ENCODE measurements at places on chromosomes 11 and 22.

- DNase-seq: peak; percentile 63
Measured at GRCh38 chr11:12176410-12176809, 66.0 kb downstream of the MICAL2 start.

GRCh38 chr11:61602775-61603569, 22.1 kb upstream of the SYT7 start:
- no peak for DNase-seq

GRCh38 chr22:41085842-41086241, 6.5 kb upstream of the EP300 start:
- no peak for DNase-seq

GRCh38 chr11:111309215-111309915, 11.0 kb downstream of the POU2AF3 start:
- no peak for DNase-seq

GRCh38 chr11:79336797-79337517, 103.9 kb downstream of the TENM4 start:
- no peak for DNase-seq

DNA sequence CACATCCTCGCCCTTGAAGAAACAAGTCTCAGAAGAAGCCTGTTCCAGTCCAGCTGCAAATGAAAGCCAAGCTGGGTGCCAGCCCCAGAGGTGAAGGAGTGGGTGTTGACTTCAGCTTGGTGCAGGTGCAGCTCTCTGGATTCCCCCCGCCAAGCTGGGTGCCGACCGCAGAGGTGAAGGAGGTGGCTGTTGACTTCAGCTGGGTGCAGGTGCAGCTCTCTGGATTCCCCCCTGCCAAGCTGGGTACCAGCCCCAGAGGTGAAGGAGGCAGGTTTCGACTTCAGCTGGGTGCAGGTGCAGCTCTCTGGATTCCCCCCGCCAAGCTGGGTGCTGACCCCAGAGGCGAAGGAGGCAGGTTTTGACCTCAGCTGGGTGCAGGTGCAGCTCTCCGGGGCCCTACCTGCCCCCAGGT, 1234.0 kb downstream of the TBC1D22A start:
- DNase-seq: no peak

DNA sequence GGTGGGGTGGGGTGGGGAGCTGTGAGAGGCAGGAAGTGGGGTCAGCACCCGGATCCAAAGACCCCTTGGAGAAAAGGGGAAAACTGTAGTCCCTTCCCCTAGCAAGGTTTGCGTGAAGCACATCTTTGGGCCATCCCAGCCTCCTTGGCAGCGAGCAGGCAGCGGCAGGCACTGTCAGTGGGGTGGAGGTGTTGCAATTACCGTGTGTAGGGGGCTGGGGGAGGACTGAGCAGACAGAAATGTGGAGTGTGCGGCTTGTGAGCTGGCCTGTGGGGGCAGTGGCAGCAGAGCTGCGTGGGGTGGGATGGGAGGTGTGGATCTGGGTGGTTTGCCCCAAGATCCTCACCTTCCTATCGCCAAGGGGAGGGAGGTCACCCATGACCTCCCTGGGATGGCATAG, 16.4 kb downstream of the DAGLA start:
- no peak for DNase-seq

- DNase-seq: peak; percentile 80
Measured at GRCh38 chr11:96188243-96189006, 154.6 kb downstream of the MAML2 start.

DNA sequence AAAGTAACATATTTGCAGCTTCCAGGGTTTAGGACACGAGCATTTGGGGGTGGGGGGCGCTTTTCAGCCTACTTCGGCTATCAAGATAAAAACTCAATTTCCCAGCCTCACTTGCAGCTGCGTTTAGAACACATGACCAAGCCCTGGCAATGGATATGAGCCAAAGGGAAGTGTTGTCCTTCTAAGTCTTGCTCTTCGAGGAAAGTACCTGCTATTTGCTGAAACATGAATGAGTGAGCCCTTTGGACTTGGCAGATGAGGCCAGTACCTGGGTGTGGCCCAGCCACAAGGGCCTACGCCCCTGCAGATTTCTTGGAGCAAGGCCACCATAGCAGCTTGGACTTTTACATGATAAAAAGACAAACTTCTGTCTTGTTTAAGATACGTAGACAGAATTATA, 60.2 kb upstream of the SORL1 start:
- DNase-seq: no peak

- peak; percentile 93 for DNase-seq
Measured at GRCh38 chr11:67436459-67437081, 912 bp downstream of the PTPRCAP start.

GRCh38 chr11:60950933-60951605, 907 bp downstream of the SLC15A3 start:
- no peak for DNase-seq

GRCh38 chr11:92286709-92287108, 62.1 kb downstream of the FAT3 start:
- DNase-seq: no peak

GRCh38 chr11:118689503-118689851, 10.0 kb upstream of the TREH start:
- DNase-seq: no peak

DNA sequence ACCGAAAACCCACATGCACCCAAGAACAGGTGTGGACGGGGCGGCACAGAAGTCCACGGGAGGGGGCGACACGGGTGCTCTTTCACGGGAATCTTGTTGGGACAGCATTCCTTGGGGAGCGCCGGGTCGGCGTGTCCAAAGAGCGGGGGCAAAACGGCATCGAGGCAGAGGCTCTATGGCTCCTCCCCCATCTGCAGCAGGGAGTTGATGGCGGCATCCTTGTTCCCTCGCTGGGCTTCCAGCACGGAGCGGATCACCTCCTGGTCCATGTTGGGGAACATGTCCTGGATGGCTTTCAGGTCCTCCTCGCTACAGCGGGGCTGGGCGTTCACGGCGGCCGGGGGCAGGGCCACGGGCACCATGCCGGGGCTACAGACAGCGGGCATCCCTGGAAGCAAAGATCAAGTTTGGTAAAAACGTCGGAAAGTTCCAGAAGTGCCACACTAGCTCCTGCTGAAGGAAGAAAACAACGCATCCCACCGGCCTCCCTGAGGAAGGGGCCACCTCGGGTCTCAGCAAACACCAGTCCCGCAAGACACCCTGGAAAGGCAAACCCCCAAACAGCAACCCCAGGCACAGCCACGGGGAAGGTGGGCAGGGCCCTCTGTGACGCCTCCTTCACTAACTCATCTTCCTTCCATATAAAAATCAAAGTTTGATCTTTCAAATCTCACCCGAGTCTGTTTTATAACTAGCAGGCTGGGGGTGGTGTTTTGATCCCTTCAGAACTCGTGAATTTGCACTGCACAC, 32.4 kb downstream of the TOLLIP start:
- DNase-seq: no peak

DNA sequence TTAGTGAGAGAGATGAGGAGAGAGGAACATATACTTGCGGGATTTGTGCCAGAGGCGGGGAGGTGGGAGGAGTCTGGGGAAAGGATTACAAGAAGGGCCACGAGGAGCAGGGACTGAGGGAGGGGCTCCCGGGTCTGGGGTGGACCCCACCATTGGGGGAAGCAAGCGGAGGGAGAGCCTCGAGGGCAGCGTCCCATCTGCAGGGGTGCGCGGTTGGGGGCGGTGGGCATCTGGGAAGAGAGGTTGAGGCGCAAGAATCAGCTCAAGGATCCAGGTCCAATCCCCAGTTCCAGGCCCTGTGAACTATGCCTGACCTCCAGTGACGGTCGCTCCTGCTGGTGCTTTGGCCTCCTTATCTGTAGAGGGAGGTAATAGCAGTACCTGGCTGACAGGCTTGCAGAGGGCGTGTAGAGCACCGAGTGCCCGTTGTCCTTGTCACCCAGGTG, 38.0 kb downstream of the ADAMTS15 start:
- DNase-seq: no peak

- no peak for DNase-seq
Measured at GRCh38 chr22:20183823-20184222, 33.0 kb upstream of the CCDC188 start.

GRCh38 chr11:58923300-58923788, 15.9 kb upstream of the GLYATL1 start:
- peak; percentile 53 for DNase-seq

GRCh38 chr11:79255965-79256364, 184.9 kb downstream of the TENM4 start:
- DNase-seq: no peak

DNA sequence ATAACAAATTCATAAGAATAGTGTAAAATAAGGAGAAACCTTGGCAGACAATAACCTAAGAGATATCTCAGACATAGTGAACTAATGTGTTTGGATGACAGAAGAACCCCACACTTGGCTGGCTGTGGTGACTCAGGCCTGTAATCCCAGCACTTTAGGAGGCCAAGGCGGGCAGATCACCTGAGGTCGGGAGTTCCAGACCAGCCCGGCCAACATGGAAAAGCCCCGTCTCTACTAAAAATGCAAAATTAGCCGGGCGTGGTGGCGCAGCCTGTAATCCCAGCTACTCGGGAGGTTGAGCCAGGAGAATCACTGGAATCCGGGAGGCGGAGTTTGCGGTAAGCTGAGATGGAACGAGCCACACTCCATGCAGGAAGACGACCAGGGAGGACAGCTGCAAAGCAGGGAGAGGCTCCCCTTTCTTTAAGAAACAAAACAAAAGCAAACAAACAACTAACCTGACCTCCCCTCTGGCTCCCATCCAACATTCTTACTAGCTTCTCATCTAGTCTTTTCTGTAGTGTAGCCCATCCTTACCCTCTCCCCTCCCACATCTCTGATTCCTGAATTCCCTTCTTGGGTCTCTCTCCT, 84.2 kb downstream of the ZNF280B start:
- no peak for DNase-seq

DNA sequence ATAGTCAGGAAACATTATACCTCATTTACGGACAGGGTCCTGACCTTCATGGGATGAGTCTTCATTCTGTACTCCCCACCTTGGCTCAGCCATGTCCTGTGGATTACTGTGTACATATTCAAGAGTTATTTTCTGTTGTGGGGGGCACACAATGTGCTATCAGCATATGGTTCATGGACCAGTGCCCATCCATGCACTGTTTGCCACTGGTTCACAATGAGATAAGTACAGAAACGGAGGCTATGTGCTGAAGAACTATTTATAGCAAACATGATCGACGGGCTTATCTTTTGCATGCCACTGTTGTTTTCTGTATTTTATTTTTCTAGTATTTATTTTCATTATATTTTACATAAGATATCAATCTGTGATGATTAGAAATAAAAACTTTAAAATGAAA, 56.4 kb upstream of the CCDC89 start:
- no peak for DNase-seq

DNA sequence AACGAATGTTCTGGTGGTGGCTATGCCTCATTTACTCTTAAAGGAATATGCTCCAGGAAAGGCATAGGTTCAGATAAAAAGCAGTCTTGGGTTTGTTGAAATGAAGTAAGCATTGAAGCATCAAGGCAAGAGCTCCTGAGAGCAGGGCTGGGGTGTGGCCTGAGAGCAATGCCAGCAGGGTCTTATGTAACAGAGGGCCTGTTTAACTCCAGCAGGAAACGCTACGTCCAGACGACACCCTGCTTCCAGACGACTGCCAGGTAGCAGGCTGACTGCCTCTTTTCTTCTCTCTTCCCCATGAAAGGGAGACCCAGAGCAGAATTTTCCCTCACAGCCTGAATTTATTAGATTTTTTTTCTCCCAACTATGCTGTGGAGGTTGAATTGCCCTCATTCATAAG, 127.2 kb upstream of the SLC5A12 start:
- DNase-seq: no peak

DNA sequence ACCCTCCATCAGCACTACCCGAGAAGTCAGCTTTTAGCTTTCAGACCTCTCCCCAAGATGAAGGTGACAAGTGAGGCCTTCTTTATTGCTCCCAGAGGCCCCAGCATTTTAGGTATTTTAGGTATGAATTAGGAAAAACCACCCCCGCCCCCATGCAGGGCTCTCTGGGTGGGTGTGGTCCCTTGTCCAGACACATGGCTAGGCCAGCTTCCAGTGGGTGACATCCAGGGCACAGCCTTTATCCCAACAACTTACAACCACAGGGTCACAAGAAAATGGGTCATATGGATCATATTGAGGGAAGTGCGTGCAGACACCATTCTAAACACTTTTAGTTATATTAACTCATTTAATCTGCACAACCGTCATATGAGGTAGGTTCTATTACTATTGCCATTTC, 42.1 kb downstream of the RIBC2 start:
- no peak for DNase-seq

DNA sequence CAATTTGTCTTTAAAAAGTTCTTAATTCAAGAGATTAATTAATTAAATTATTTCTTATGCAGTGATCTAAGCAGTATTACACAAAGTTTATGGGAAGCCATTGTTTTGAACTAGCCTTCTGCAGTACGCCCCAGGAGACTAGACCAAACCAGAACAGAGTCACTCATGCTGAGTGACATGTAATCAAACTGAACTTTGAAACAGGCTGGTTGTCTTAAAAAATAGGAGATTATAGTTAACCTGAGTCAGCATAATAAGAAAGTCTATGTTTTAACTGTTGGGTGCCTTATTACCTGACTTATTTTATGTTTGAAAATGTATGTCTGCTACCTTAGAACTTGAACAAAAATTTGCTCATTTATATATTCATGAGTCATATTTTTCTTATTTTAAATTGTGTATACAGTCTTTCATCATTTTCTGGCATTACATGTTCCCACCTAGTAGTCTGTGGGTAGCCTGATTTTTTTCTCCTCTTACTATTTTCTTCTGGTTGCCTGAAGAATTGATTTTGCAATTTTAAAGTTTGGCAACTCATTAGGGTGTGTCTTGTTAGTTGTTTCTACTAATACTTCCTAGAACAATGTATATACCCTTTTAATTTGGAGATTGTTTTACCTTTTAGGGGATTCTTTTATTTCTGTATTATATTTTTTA, 161.4 kb downstream of the AASDHPPT start:
- no peak for DNase-seq

GRCh38 chr11:85377901-85378300, 249.2 kb downstream of the DLG2 start:
- no peak for DNase-seq

Measured in activated CD4-positive, alpha-beta T cell treated with anti-CD3 and anti-CD28 coated beads, Interleukin-10, Interleukin-2, amounts not matched to agents 100 ng/mL and 50 ng/mL, durations not matched to agents 16 hours and 8 hours (primary cell).